Mucosa of descending colon (tissue), 3 donors: ENCODE measurements at places on chromosomes 2 and 18. TPM values are rescaled to one million over a fixed set of nuclear protein-coding genes. Genes with fewer than 3 reads are reported as not detected.

- DNase-seq, result no peak
These were observed 199.0 kb downstream of the LPIN1 start for GRCh38 chr2:11945139-11946126.

DNA sequence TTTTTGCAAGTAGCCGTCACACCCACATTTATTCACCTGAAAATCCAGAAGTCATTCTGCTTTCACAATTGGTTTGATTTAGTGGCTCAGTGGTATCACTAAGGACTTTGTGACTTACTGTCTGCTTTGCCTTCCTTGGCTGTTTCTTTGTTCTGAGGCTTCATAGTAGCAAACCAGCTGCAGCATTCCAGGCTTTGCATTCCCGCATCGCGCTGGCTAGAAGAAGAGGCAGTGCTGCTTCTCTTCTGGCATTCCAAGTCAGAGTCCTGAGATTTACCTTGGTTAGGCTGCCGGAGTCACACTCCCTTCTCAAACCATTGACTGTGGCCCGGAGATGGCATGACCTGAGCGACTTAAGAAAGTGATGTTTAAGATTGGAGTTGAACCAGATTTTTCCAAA, 35.1 kb downstream of the MYO1B start:
- no peak for DNase-seq

DNA sequence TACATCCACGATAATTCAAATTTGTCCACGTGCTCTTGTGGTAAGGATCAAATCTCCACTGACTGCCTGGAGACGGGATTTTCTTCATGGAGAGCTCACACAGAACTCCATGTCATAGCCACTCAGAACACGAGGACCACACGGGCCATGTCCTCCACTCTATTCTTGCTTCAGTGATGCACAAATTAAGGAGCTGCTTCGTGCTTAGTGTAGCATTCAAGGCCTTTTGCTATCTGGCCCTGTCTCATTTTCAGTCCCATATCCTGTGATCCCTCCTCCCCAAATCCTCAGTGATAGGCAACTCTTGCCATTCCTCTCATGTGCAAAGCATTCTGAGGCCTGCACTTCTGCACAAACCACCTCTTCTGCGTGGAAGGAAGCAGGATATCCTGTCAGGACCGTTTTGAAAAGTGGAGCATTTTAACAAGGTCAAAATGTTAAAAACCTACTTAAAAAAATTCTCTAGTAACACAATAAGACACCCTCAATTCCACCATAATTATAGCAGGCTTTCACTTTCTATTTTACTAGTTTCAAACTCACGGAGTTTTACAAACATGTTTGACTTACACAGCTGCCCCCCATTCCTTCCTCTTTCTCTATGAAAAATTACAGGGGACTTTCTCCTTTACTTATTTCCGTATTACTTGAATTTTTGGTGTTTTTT, 35.2 kb downstream of the ST3GAL5 start:
- DNase-seq, result no peak

Gene PDCL3
- 31.6 TPM for total RNA-seq

DNA sequence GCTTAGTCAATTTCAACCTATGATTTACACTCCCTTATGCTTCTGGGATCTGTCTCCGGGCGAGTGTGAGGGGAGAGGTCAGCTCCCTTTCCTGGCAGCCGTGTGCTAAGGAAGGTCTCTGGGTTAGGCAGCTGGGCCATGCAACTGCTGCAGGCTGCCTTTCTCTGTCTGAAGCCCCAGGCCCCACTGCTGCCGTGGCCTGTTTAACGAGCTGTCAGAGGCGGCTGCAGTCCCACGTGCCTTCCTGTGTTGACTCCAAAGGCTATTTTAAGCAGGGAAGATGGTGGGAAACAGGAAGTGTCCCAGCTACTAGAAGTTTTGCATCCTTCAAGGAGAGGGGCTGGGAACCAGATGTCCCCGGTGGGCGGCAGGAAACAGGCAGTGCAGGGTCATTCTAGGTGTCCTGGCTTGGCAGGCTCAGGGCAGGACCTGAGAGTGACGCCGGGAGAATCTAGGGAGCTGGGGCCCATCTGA, 186.4 kb downstream of the TNS1 start:
- no peak for DNase-seq

- DNase-seq, result no peak
These were observed 173.1 kb upstream of the HS6ST1 start for GRCh38 chr2:128491692-128492244.

DNA sequence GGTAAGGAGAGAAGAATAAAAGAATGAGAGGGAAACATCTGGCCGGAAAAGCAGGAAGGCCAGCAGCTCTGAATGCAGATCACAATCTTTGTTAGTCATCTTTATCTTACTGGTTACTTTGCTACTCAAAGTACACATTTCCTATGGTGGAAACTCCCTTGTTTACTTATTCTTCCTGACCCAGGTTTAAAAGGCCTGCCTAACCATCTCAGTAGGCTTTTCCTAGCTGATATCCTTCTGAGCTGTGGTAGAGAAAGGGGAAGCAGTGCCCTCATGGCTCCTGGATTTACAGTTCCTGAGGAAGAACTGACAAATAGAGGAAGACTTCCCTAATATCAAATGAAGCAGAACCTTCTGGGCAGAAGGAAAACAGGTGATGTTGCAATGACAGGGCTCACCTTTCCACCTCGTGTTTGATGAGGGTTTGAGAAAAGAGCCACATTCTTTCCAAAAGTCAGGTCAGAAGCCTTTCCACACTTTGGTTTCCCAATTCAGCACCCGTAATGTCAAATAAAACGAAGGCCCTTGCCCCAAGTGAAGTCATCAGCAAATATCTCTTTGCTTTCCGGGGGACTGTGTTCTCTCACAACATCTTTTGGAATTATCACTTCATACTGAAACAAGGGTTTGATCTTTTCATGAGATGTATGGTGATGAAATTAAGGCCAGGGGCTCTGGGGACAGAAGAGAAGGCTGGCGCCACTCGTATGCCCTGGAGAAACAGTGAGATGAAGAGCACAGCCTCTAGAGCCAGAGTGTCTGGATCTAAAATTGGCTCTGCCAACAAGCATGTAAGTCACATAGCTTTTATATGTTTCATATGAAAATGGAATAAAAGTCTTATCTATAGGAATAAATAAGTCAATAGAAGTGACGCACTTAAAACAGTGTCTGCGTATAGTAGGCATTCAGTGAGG, 26.7 kb upstream of the APOB start:
- DNase-seq, result no peak

GRCh38 chr2:101311696-101312017, 3.2 kb upstream of the RNF149 start:
- DNase-seq, result no peak

DNA sequence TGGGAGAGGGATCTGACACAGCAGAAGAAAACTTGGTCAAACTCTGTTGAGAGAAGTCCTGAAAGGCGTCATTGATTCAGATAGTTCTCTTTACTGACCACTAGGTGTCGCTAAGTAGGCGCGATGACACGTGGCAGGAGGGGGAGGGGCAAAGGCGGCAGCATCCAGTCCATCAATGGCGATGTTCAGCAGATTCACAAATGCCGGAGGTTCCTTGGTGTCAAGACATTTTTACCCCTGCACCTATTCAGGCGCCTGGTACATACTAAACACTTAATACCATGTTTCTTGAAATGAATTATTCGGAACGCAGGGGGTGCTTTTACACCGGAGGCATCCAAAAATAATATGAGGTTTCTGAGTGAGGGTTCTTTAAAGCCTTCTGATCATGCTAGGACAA, 3.0 kb upstream of the PLEK start:
- peak; percentile 86 for DNase-seq

DNA sequence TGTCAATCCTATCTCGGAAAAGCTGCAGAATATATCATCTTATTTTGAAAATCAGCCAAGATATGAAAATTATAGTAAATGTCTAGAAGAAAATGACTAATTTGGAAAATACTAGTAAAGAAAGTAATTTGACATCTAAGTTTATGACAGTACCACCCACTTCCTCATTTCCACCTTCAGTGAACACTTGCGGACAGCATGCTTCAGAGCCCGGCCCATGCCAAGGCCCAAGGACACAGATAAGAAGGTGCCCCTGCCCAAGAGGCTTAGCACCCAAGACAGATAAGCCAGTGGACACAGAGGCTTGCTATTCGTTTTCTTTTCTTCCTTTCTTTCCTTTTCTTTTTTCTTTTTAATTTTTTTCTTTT, 4.8 kb upstream of the KCNG2 start:
- DNase-seq, result no peak

Gene KIAA2012
- total RNA-seq, result 0.14 TPM

DNA sequence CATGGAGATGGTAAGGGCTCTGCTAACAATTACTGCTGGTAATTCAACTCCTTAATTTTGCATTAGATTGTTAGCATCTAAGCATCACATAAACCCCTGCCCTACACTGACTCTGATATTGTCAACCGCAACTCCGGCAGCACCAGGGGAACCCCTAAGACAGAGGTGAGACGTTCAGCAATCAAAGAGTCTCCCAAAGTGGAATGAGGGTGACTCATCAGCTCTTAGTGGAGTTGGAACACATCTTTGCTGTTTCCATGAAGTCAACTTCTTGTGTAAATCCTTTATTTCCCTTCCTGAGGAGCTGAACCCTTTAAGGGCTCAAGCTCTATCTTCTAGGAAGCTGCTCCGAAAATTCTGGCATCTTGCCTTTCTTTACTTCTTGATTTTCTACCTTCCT, 52.1 kb downstream of the ABCG8 start:
- DNase-seq, result no peak

- DNase-seq, result no peak
These were observed 1.5 kb upstream of the RRM2 start for GRCh38 chr2:10120877-10121574.

Gene RELCH
- total RNA-seq, result 60.2 TPM

GRCh38 chr2:136055929-136056688, 61.8 kb downstream of the CXCR4 start:
- DNase-seq, result no peak

Gene UGT1A8
- total RNA-seq, result 34.2 TPM

- no peak for DNase-seq
These were observed 43.5 kb downstream of the DHRS9 start for GRCh38 chr2:169112841-169113240.

DNA sequence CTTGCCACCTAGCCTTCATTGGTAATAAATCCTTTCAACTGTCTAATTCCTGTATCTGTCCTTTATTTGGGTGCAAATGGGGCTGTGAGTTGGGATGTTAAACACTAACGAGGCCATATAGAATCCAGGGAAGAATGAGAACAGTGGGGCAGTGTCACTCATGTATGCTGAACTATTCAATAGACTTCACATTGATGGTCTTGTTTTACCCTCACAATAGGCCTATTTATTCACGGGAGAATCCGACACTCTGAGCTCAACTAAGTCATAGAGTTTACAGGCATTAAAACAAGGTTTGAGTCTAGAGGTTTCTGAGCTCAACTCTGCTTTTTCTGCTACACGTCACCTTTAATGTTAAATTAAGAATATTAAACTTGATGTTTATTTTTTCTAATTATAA, 421.6 kb downstream of the SOX11 start:
- DNase-seq, result no peak

DNA sequence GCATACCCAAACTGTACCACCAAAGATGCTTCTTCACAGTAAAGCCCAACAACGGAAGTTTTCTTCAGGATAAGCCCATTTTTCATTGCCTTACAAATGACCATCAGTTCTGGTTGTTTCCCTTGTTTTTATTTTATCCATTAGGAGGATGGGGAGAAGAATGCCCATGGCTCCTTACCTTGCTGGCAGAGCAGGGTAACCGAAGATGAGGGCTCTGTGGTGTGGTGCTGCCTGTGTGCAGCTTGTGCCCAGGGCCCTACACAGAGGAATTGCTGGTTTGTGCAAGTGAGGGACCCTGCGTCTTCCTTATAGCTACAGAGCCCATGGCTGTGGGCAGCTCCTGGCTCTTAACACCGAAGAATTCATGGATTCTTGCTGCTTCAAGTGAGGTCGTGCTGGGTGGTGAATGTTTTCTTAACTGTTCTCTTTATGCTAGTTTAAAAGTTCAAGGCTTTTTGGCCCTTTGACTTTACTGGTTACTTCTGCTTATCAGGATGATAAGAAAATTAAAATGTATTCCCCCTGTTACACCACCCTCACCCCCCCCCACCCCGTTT, 110.6 kb downstream of the MAP4K4 start:
- DNase-seq, result no peak

Gene CFAP65
- 0.09 TPM for total RNA-seq

DNA sequence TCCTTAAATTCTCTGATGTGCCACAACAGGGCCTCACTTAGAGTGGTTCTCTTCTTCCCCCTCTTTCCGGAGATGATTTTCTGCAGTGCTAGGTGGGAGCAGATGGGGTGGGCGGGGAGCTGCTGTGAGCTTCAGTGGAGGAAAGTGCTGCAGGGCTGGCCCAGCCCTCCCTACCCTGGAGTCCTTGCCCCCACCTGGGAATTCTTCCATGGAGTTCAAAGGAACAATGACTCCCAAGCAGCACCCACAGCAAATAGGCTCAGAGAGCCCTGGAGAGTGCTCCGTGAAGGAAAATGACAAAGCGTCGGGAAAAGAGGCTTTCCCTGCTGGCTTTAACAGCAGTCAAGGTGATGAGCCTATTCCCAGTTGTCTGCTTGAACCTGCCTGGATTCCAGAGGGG, 28.8 kb downstream of the LOXHD1 start:
- no peak for DNase-seq

- DNase-seq, result no peak
These were observed 345.0 kb upstream of the ACVR2A start for GRCh38 chr2:147499785-147500184.

Gene LBH
- total RNA-seq, result 12.4 TPM

Gene PMAIP1
- 1.2 TPM for total RNA-seq

GRCh38 chr2:191386938-191387536, 141.8 kb downstream of the MYO1B start:
- DNase-seq, result no peak

DNA sequence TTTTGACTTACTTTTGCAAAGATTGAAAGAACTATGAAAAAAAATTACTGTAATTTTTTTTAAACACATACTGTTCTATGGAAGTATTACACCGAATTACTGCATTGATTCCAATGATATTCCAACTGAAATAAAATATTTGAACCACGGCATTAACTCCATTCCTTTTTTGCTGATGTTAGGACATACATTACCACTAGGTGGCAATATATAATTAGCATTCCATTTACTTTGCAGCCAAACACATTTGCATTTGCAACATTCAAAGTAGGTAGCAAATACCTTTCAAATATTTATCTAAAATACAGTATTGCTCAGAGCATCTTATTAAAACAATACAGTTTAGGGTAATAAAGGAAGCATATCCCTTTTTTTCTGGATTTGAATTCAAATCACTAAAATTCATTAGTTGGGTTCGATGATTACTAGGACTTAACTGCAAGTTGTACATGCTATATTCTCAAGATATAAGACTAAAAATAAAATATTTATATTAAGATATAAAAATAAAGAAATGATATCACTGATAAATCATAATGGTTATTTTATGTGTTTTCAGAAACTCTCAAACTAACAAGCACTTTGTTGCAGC, 31.3 kb downstream of the LANCL1 start:
- no peak for DNase-seq

- DNase-seq, result peak; percentile 35
These were observed 570 bp downstream of the SCRN3 start for GRCh38 chr2:174395969-174396630.

DNA sequence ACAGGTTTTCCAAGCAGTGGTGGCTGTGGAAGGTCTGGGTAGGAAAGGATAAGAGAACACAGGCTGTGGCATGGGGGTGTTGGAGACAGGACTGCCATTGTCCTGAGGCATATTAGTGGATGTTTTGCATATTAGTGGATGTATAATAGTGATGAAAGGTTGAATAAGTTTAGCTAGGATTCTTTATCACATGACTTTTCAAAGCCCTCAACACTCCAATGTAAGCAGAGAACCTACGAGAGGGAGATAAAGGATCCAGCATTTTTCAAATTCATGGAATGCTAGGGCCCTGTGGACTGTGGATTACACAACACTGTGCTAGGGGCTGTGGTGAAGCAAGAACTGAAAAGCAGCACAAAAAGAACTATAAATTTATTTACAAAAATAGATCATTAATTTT, 63.2 kb downstream of the POLE4 start:
- DNase-seq, result no peak
